ENCODE measurements at places on chromosomes 16 and 17.

- no peaks in the 10 kb centered on the region for H3K36me3 ChIP-seq
- H3K4me1 ChIP-seq: no peaks in the 10 kb centered on the region
- no peak overlapping the region for H3K27ac ChIP-seq
These were observed 131.2 kb downstream of the HS3ST3B1 start for GRCh38 chr17:14432079-14432478.

DNA sequence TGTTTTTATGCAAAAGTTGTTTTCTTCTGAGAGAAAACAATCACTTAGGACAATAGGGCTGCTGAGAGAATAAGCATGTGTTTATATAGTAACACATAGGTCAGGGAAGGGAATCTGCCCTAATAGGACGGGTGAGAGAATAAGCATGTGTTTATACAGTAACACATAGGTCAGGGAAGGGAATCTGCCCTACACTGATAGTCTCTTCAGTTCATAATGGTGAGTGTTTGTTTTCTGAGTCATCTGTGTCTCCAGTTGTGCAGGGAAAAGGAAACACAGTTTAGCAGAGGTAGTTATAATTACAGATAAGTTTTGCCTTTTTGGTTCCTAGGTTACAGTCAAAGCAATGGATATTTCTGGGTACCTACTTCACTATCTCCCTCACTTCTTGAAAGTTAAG lies 252.3 kb upstream of the CA10 start:
- no peak overlapping the region for H3K4me3 ChIP-seq
- H3K27ac ChIP-seq: no peak overlapping the region
- H3K27me3 ChIP-seq: no peaks in the 10 kb centered on the region
- no peak for DNase-seq

GRCh38 chr16:64253096-64253495 lies 868.8 kb downstream of the CDH11 start:
- H3K27ac ChIP-seq: no peak overlapping the region
- H3K4me3 ChIP-seq: no peak overlapping the region
- no peaks in the 10 kb centered on the region for H3K27me3 ChIP-seq
- DNase-seq: no peak

DNA sequence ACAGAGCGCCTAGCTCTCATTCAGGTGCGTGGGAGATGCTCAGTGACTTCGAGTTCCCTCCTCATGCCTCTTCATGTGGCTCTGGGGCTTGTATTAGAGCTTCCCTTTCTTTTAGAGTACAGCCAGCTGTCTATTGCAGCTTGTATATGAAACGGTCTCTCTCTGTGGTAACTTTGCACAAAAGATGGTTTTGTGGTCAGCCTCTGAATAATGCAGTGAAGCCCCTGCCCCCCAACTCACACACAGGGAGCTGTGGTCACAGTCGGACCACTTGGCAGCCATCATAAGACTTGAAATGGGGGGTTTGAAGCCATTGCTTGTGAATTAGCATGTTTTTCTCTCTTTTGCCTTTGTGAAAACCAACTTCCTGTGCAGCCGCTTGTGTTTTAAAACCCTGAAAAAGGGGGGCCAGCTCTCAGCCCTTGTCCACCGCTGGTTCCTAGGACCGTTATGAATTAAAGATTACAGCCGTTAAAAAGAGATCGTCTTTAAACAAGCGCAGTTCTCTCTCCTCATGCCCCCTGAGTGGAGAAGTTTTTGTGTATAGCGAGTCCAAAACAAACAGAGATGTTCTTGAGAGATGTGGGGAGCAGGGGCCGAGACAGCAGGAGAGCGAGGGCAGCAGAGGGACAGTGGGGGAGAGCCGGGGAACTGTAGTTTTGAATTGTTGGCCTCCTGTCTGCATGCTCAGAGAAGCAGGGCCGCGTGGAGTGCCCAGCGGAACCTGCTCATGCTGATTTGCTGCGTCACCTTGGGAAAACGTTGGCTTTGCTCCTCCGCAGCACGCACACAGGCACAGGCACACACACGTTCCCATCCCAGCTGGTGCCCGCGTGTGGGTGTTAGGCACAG lies 199.0 kb downstream of the MSI2 start:
- peak overlapping the region; percentile 31 for H3K27ac ChIP-seq
- DNase-seq: no peak
- H3K27me3 ChIP-seq: no peaks in the 10 kb centered on the region

DNA sequence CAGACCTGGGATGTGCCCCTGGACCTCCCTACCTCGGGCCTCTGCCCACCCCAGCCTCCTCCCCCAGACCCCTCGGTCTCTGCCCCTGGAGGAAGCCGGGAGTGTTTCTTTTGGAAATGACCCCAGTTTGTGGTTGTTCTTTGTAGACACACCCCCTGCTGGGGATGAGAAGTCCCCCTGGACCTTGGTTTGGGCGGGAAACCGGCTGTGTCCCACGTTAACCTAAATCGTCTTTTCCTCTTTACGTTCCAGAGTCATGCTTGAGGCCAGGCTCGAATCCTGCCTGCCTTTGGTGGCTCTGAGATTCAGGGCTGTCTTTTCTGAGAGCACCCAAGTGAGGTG lies 116.6 kb downstream of the METRNL start:
- peak; percentile 50 for DNase-seq
- H3K27ac ChIP-seq: peak overlapping the region; percentile 60
- no peaks in the 10 kb centered on the region for H3K36me3 ChIP-seq

DNA sequence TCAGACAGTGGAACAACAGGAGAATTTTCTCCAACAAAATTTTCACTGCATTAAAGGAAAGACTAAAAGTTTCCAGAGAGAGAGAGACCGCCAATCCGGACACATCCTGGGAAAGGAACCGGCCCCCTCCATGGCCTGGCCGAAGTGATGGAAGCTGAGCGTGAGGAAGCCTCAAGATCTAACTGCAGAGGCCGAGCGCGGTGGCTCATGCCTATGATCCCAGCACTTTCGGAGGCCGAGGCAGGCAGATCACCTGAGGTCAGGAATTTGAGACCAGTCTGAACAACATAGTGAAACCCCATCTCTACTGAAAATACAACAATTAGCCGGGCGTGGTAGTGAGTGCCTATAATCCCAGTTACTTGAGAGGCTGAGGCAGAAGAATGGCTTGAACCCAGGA lies 3.9 kb downstream of the CTRB2 start:
- no peaks in the 10 kb centered on the region for H3K36me3 ChIP-seq
- peaks cover 11% of the 10 kb centered on the region for H3K4me1 ChIP-seq
- H3K27ac ChIP-seq: no peak overlapping the region
- H3K4me3 ChIP-seq: no peak overlapping the region

DNA sequence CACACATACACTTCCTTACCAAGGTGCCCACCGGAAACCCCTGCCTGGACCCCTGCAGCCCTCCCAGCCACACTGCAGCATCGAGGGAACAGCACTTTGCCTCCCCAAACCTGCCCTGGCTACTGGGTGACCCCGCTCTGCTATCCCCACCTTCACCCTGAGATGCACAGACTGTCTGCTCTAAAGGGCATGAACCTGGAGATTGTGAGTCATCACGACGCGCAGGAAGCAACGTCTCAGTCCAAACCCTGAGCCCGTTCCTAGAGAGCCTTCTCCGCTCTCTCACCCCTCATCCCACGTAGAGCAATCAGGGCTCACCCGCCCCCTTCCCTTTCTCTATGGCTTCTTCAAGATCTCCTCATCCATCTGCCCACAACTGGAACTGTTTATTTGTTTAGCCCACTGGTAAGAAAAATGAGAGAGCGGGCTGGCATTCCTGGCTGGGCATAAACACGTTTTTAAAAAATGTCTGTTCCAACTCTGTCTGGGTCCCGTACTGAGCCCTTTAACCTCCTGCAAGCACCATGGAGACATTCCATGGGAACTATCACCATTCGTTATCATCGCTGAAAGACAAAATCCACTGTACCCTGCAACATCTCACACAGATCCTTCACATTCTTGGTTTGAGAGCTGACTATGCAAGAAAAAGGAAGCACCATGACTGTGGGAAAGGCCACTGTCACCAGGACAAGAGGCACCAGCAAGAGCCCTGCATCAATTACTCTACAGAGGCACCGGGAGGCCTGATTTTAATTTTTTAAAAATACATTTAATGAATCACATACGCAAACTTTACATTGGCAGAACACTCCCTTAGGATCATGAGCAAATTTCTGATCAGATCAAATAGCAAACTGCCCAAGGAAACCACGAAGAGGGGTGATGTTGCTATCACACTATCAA lies 28.2 kb downstream of the ZFHX3 start:
- no peaks in the 10 kb centered on the region for H3K36me3 ChIP-seq
- DNase-seq: no peak
- no peak overlapping the region for H3K4me3 ChIP-seq

GRCh38 chr16:67449336-67449735 lies 18.4 kb downstream of the HSD11B2 start:
- peaks cover 35% of the 10 kb centered on the region for H3K36me3 ChIP-seq

- no peaks in the 10 kb centered on the region for H3K27me3 ChIP-seq
- H3K4me3 ChIP-seq: no peak overlapping the region
- H3K4me1 ChIP-seq: no peaks in the 10 kb centered on the region
These were observed 1951.7 kb downstream of the TP53TG3F start for GRCh38 chr16:35411156-35411555.

DNA sequence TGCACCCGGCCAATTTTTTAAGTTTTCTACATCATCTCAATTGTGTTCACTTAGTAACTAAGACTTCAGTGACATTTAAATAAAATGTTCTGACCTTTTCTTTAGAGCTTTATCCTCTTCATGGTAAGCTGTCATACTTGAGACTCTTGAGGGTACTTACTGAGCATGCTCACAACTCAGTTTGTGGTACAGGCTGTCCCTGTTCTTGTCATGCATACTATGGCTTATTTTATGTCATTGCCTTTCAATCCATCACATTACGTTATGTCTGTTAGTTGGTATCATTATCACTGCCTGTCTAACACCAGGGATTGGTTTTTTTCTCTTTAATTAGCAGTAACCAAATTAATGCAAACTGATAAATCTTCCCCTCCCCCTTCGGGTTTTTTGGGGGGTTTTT lies 41.9 kb upstream of the RHBDL3 start:
- H3K27ac ChIP-seq: no peak overlapping the region
- no peak overlapping the region for H3K4me3 ChIP-seq
- DNase-seq: no peak
- H3K27me3 ChIP-seq: no peaks in the 10 kb centered on the region
- no peaks in the 10 kb centered on the region for H3K4me1 ChIP-seq
- no peaks in the 10 kb centered on the region for H3K36me3 ChIP-seq

DNA sequence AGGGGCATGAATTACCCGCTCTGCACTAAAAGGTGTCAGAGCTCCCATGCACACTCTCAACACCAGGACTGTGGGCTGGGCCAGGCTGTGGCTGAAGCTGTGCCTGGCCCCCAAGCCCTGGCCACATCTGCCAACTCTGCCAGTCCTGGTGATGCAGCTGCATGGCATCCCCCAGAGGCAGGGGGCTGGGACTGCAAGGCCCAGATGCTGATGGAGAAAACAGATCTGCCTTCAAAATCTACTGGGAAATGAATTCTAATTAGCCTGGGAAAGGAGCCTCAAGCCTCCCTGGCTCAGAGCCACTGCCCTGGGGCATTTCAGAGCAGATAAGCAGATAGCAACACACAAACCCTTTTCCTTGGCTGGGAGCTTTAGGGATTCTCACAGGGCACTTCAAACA lies 3.4 kb downstream of the CHST6 start:
- no peaks in the 10 kb centered on the region for H3K36me3 ChIP-seq
- H3K4me3 ChIP-seq: no peak overlapping the region
- DNase-seq: no peak
- peaks cover 13% of the 10 kb centered on the region for H3K4me1 ChIP-seq
- no peaks in the 10 kb centered on the region for H3K27me3 ChIP-seq

GRCh38 chr17:81081222-81082176 lies 46.5 kb downstream of the BAIAP2 start:
- H3K27me3 ChIP-seq: no peaks in the 10 kb centered on the region
- H3K4me1 ChIP-seq: peaks cover 10% of the 10 kb centered on the region
- no peaks in the 10 kb centered on the region for H3K36me3 ChIP-seq
- no peak overlapping the region for H3K27ac ChIP-seq
- H3K4me3 ChIP-seq: no peak overlapping the region

GRCh38 chr17:70332356-70333210 lies 163.3 kb downstream of the KCNJ2 start:
- no peak overlapping the region for H3K27ac ChIP-seq
- H3K4me3 ChIP-seq: no peak overlapping the region
- no peaks in the 10 kb centered on the region for H3K27me3 ChIP-seq
- no peaks in the 10 kb centered on the region for H3K4me1 ChIP-seq
- H3K36me3 ChIP-seq: no peaks in the 10 kb centered on the region

DNA sequence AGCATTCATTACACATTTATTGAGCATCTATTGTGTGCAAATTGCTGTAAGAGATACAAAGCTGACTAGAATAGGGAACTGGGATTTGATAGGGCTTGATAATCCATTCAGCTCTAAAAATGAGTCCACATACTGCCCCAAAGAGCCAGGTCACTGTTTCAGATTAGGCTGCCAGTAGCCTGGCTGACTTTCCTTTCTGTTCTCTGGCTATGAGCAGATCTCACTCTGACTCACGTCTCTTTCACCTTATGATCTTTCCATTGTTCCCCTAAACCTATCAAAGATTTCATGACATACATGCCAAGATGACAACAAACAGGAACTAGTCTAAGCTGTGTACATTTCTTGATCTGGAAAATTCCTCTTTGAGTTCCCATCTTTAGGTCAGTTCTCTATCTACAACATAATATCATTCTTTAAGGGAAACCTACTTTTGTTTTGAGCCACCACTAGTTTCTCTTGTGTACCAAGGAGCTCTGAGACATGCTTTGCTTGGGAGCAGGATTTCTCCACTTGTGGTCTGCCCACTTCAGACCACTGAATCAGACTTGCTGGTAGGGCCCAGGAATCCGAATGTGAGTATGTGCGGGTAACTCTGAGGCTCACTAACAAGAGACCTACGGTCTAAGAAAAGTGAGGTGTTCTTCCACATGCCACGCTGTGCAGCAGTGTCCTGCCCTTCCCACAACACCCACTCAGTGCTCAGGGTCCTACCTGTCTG lies 40.9 kb upstream of the ICAM2 start:
- H3K4me3 ChIP-seq: no peak overlapping the region
- no peaks in the 10 kb centered on the region for H3K27me3 ChIP-seq
- H3K4me1 ChIP-seq: no peaks in the 10 kb centered on the region
- no peak for DNase-seq
- H3K36me3 ChIP-seq: no peaks in the 10 kb centered on the region

GRCh38 chr16:88392111-88392510 lies 9.4 kb downstream of the ZNF469 start:
- no peak overlapping the region for H3K4me3 ChIP-seq
- H3K4me1 ChIP-seq: no peaks in the 10 kb centered on the region
- peaks cover 5% of the 10 kb centered on the region for H3K27me3 ChIP-seq
- H3K36me3 ChIP-seq: no peaks in the 10 kb centered on the region
- H3K27ac ChIP-seq: no peak overlapping the region

DNA sequence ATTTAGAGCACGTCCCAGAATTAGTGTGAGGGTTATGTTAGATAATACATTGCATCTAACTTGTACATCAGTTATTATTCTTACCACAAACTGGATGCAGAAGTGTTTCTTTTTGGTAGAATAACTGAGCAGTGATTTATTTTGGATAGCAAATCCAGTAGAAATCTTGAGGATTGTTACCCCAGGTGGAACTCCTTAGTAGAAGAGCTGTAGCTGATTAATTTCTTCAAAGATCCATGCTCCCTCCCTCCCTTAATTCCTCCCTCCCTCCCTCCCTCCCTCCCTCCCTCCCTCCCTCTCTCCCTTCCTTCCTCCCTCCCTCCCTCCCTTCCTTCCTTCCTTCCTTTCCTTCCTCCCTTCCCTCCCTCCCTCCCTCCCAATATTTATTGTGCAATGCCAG lies 337.7 kb downstream of the CA10 start:
- H3K4me1 ChIP-seq: no peaks in the 10 kb centered on the region
- H3K27me3 ChIP-seq: no peaks in the 10 kb centered on the region
- H3K27ac ChIP-seq: no peak overlapping the region
- no peak overlapping the region for H3K4me3 ChIP-seq

Measured in tibial nerve (tissue), 4 donors.